ENCODE measurements at places on chromosomes 16 and 17.

DNA sequence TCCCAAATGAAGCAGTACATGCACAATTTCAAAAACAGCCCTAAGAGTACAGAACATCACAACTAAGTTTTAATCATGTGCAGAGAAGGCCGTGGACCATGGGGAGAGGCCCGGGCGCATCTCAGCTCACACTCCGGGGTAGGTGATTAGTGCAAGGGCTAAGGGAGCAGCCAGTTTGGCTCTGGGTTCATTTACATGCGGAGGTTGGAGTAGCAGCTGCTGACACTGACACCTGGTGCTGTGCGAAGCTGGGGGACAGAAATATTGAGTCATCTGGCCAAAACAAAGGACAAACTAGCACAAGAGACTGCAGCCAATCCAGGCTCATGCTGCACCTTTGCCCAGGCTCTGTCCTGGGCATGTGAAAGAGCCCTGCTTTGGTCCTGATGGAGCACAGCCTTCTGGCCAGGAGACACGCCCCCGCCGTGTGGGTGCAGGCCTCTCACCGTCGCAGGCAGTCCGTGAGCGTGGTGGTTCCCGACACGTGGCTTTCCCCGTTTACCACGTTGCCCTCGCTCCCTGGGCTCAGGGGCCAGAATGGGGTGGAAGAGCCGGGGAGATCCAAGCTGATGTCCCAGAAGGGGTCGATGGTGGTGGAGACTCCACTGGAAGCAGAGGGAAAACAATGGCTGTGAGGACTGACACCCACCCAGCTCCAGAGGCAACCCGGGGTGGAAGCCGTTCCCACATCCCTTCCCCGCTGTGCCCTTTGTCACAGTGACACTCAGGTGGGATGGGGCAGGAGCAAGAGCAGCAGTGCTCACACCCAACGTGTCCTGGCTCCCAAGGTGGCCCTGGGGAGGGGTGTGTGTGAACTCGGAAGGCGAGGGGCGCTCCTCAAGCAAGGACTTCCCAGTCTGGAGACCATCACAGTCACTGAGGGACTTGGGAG is 31.9 kb downstream of the USP22 start:
- DNase-seq: no peak

DNA sequence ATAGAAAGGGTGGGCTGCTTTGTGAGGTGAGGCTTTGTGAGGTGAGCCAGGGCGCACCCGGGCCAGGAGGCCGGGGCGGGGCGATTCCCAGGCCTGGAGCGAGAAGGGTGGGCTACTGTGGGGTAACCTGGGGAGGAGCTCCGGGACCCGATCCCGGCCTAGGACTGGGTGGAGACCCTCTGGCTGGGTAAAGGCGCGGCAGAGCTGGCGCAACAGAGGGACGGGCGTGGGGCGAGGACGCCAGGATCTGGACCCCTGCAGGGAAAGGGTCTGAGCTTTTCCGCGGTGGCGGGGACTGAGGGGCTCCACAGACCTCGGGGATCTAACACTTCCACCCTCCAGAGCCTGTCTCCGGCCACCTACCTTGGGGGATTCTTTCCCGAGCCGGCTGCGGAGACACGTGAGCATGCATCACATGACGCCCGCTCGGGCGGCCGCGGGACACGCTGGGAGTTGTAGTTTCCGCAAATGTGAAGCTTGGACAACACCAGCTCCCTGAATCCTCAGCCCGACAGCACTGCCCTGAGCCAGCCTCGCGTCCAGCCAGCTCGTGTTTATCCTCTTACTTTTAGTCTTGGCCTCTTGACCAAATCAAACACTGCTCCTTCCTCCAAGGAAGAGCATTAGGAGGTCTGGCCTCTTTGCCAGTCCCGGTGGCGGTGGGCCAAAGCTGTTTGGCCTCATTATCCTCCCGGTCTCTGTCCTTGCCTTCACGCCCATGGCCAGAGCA is at the start of gene SLC38A7:
SLC38A7 (minus strand) TSS at position 417 of the 730 bp plus-strand sequence. CDS start 4,644 bp downstream, outside the sequence.
- DNase-seq: peak; percentile 86

DNA sequence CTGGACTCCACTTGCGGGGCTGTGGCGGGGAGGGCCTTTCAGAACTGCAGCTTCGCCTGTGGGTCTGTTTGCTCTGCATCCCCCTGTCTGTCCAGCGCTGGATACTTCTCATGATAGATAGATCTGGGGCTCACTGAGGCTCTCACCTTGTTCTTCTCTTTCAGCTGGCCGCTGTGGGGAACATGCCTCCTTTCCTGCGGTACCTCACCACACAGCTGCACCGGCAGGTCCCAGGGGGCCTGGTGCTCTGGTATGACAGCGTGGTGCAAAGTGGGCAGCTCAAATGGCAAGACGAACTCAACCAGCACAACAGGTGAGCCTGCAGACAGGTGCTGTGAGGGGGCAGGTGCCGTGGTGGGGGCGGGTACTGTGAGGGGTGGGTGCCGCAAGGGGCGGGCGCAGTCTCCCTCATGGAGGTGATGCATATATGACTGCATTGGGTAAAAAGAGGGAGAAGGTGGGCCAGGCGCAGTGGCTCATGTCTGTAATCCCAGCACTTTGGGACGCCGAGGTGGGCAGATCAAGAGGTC is 6.2 kb downstream of the ENGASE start:
- DNase-seq: no peak

DNA sequence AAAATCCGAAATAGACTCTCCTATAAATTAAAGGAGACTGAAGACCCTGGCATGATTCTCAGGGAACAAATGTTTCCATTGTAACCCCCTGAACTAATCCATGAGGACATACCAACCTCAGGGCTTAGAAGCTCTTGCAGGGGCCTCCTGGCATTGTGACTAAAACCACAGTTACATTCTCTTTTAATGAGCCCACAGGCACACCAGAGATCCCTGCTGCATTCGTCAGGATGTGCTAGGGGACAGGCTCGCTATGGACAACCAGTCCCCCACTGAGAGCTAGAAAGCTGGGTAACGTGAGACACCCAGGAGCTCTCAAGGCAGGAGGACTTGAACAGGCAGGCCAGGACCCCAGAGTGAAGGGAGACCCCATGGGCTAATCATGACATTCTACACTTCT is 140.6 kb upstream of the TNRC6C start:
- DNase-seq: no peak

DNA sequence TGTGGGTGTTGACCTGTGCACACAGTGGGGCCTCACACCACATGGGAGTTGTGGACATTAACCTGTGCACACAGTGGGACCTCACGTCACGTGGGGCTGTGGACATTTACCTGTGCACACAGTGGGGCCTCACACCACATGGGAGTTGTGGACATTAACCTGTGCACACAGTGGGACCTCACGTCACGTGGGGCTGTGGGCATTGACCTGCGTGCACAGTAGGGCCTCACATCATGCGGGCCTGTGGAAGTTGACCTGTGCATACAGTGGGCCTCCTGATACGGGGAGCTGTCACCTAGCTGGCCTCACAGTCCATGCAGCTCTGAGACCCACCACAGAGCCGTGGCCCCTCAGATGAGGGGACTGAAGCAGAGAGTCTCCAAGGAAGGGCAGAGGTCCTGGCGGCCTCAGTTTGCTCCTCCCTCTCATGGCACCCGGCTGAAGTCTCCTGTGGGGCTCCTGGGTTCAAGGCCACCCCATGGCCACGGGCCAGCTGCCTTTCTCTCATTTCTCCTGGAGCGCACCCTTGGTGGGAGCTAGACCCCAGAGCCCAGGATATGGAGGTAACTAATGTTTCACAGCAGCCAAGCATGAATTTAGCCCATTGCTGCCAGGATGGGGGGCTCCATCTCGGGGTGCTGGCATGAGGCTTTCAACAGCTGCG is 21.0 kb downstream of the CACNA1H start:
- no peak for DNase-seq

DNA sequence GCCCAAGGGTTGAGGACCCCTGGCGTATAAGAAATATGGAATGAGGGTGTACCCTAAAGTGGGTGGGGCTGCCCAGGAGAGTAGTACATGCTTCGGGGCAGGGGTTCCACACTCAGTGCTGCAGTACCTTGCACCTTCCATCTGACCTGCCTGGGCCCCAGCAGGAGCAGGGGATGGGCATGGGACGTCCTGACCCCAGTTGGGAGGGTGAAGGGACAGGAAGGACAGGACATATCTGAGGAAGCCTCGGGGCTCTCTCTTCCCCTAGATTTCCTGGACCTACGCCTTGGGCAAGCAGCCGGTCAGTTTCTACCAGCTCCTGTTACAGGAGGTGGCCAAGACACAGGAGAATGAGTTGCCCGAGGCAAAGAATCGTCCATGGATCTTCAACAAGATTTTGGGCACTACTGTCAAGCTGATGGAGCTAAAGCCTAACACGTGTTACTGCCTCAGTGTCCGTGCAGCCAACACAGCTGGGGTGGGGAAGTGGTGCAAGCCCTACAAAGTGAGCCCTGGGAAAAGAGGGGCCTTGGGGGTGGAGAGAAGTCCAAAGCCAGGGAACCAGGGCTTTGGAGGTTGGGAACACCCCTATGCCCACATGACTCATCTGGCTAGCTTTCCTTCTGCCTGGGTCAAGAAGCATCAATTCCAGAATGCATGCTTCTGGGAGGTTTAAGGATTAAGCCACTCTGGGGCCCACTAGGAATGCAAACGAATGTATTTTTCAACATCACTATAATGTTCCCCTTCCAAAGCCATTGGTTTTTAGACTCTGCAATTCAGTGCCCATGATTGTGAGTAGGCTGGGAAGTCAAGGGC is 7.9 kb downstream of the FNDC8 start:
- DNase-seq: no peak

- no peak for DNase-seq
Measured at GRCh38 chr16:78106686-78107085, 7.2 kb downstream of the WWOX start.

DNA sequence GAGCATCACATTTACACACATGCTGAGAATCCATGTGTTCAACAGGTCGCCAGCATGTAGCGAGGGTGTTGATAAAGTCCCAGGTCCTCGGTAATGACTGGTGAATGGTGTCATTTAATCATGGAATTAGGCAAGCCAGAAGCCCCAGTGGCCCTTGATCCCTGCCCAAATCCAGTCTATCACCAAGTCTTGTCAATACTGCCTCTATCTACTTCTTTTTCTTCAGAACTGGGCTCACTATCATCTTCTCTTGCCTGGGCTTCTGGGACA is 31.3 kb upstream of the MED13 start:
- no peak for DNase-seq

- DNase-seq: no peak
Measured at GRCh38 chr17:11795906-11796305, 197.6 kb downstream of the DNAH9 start.
